ENCODE measurements at places on chromosomes 6 and 20. TPM values are rescaled to one million over a fixed set of nuclear protein-coding genes. Genes with fewer than 3 reads are reported as not detected.

DNA sequence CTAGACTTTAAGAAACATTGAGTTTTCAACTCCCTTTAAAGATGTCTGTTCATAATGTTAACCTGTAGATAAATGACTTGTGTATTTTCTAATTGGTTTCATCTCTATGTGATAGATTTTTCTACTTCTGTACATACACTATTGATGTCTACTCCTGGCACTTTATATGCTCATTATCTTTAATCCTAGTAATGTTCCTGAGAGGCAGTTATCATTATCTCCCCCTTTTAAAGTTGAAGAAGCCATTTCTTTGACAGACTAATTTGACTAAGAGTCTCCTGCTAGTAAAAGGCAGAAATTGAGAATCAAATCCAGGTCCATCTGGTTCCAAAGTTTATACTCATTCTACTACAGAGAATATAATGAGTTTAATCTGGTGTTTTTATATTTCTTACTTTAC is 137.2 kb upstream of the SAMD5 start:
- no peak for DNase-seq

DNA sequence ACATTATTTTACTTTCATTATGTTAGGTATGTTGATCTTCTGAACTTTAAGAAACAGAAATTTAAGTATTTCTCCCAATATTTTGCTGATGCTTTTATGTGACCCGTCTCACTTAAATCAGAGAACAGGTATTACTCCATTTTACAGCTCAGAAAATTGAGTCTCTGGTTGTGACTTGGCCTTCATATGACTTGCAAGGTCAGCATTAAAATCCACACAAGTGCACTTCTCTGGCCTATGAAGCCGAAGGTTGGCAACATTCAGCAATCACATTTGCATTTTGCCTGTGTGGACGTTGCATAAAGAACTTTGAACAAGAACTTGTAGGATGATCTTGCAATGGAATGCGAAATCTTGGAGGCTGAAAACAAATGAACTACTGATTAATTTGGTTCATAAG is 10.1 kb upstream of the MYLIP start:
- DNase-seq = no peak

GRCh38 chr6:125533710-125534397 is 215.6 kb upstream of the HEY2 start:
- DNase-seq = no peak

- no peak for DNase-seq
These were observed 1.3 kb downstream of the LSM14B start for GRCh38 chr20:62123450-62124118.

DNA sequence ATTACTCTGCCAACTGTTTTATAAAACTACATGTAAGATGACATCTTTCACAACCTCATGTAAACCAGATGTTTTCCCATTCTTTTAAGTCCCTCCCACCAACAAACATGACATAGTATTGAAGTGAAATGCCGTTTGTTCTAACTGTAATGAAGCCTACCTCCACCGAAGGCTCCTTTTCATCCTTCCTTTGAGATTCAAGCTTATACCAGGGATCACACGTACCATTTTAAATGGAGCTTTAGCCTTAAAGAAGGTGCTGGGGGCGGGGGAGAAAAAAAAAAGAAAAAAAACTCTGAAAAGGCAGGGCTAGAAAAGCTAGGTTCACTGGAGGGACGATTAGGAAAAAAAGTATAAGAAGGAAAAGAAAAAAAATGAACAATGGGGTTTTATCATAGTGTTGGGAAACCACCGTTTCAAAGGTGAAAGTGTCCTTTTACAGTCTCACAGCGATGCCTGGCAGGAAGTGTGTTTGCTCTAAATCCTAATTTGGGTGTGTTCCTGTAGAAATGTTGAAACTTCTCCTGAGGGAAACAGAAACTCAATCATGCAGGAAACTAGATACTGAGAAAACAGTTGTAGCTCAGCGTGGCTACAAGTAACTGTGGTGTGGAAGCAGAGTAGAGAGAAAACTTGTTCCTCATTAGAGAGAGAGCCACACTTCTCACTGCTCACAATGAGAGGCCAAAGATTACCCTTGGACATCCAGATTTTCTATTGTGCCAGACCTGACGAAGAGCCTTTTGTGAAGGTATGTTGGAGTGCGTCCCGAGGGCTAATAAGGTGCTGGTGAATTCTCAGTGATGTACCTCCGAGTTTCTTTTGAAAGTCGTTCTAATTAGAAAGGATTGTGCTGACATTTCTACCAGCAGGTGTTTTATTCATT is 37.6 kb upstream of the HINT3 start:
- DNase-seq = peak; percentile 66

GRCh38 chr20:57433657-57434389 is 42.6 kb downstream of the RBM38 start:
- no peak for DNase-seq

GRCh38 chr6:34374069-34374468 is 18.4 kb downstream of the NUDT3 start:
- DNase-seq = no peak

DNA sequence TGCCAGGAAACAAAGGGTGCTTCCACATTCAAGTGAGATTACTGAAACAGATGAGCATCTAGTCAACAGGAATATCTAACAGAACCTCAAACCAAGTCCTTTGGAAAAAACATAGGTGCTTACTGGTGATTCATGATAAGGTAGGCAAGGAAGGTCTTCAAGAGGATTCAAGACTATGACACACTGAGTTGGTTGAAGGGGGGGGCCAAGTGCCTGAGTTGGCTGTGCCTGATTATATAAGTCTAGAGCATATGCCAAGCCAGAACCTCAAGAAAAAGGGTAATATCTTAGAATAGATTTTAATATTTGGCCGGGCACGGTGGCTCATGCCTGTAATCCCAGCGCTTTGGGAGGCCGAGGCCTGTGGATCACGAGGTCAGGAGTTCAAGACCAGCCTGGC is 63.7 kb downstream of the LYRM4 start:
- DNase-seq = no peak

DNA sequence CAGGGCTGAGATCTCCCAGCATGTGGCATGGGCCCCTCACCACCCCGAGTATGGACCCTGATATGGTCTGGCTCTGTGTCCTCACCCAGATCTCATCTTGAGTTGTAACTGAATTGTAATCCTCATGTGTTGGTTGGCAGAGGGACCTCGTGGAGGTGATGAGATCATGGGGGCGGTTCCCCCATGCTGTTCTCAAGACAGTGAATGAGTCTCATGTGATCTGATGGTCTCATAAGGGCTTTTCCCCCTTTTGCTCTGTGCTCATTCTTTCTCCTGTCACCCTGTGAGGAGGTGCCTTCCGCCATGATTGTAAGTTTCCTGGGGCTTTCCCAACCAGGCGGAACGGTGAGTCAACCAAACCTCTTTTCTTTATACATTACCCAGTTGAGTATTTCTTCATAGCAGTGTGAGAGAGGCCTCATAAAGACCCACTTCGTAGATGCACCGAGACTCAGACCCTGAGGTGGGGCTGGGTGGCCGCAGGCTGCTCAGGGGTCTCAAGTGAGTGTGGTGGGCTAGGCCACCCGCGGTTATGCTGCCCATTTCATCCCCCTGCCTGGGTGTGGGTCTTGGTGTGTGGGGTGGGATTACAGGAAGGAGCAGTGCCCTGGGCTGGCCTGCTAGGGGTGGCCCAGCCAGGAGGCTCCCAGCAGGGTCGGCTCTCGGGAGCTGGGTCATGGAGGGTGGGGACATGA is 26.2 kb upstream of the GATA5 start:
- DNase-seq = peak; percentile 67

DNA sequence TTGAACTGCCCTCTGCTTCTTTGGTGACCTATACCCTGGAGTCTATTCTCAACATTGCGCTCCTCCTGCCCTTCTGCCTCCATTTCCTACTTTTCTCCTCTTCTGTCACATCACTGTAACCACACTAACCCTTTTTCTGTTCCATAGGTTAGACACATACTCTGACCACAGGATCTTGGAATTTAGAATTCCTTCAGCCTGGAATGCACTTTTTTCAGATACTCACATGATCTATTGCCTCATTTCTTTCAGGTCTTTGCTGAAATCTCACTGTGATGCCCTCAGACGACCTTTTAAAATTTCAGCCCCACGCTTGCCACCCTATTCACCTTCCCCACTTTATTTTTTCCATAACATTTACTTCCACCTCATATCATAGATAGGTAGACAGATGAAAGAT is 5.1 kb downstream of the VNN1 start:
- no peak for DNase-seq

The TCP11 gene
- not detected for total RNA-seq

The PFDN6 gene
- 168 TPM for total RNA-seq

The TRIM10 gene
- 2.7 TPM for total RNA-seq

The BANF2 gene
- total RNA-seq = not detected

Measured in Calu3 (cell line).